ENCODE measurements at places on chromosomes 1 and 21. TPM values are rescaled to one million over a fixed set of nuclear protein-coding genes. Genes with fewer than 3 reads are reported as not detected.

NBPF14 gene
- 31.7 TPM for total RNA-seq

GRCh38 chr21:30563072-30563471 is 2.0 kb upstream of the KRTAP19-7 start:
- no peaks in the 10 kb centered on the region for H3K36me3 ChIP-seq
- H3K27ac ChIP-seq = no peak overlapping the region
- DNase-seq = no peak
- no peaks in the 10 kb centered on the region for H3K27me3 ChIP-seq

DNA sequence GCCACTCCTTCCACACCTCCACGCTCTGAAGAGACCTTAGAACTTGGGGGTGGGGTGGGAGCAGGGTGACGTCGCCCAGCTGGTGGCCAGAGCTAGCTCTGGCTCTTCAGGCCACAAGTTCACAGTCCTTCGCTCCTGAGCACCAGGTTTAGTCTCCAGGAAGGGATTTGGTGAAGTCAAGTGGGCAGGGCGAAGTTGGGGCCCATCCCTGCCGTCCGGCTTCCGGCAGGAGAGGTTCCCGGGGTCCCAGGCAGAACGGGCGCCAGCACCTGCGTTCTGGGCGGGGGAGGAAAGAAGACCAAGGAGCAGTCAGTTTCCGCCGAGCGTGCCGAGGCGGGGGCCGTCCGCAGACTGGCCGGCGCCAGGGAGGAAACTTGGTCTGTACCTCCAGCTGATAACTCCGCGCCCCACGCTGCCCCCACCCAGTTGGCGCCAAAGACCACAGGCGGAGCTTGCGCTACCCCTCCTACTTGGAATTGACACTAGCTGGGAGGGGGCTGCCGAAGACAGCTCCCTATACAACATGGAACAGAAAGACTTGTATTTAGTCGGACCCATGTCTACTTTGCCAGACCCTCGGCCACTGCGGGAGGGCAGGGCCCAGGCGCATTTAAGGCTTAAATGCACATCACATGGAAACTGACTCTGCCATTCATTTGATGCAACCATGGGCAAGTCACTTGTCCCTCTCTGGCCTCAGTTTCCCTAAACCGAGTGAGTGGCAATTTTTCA is 995 bp downstream of the ID3 start:
- H3K4me3 ChIP-seq = peak overlapping the region; percentile 94
- H3K27ac ChIP-seq = peak overlapping the region; percentile 91
- H3K27me3 ChIP-seq = no peaks in the 10 kb centered on the region
- peaks cover 51% of the 10 kb centered on the region for H3K4me1 ChIP-seq
- peaks cover 10% of the 10 kb centered on the region for H3K36me3 ChIP-seq
- DNase-seq = no peak

DNA sequence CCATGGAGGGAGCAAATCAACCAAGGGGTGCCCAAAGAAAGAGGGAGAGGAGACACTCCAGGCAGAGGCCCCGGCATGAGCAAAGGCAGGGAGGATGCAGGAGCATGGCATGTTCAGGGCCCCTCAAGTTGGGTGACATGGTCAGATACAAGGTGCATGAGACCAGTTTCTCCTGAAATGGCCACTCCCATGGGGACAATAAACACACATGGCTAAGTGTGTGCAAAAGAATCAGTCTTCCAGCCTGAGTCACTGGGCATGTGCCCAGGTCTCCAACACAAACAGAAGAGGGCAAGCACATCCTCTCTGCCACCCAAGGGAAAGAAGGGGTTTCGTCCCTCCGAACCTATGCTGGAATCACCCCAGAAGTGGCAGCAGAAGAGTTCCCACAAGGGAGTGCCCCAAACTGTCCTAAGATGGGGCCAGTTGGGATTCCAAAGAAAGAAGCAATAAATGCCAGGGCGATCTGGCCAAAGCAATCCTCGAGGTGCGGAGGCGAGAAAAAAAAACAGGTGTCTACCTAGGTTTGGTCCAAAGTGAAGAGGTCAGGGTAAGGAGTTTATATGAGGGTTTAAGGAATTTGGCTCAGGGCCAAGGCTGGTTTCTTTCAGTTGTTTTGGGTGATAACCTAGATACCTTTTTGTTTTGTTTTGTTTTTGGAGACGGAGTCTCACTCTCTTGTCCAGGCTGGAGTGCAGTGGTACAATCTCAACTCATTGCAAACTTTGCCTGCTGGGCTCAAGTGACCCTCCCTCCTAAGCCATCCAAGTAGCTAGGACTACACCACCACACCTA is 13.2 kb downstream of the CASP9 start:
- no peak overlapping the region for H3K4me3 ChIP-seq
- H3K27ac ChIP-seq = no peak overlapping the region
- no peak for DNase-seq
- peaks cover 24% of the 10 kb centered on the region for H3K36me3 ChIP-seq
- H3K4me1 ChIP-seq = peaks cover 4% of the 10 kb centered on the region

DNA sequence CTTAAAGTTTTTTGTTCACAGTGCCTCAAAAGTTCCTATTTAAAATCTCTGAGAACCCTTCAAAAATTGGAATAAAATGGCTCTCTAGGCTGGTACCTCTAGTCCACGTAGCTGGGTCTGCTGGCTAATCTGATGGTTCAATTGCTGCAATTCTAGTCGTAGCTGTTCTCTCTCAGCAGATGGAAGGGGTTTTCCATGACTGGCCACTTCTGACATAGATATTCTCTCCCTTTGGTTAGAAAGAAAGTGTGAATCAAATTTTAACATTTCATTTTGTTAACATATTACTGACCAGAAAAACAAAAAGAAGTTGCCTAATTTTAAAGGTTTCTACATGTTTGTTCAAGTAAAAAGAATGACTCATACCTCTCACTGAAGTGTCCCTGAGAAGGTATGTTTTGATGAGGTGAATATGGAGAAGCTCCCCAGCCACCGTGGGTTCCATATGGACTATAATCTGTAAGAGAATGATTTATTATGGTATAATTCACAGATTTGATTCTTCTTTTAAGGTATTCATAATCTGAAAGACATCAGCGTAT is 29.3 kb upstream of the SERPINC1 start:
- no peaks in the 10 kb centered on the region for H3K4me1 ChIP-seq
- H3K4me3 ChIP-seq = no peak overlapping the region
- no peaks in the 10 kb centered on the region for H3K27me3 ChIP-seq
- peaks cover 74% of the 10 kb centered on the region for H3K36me3 ChIP-seq

DNA sequence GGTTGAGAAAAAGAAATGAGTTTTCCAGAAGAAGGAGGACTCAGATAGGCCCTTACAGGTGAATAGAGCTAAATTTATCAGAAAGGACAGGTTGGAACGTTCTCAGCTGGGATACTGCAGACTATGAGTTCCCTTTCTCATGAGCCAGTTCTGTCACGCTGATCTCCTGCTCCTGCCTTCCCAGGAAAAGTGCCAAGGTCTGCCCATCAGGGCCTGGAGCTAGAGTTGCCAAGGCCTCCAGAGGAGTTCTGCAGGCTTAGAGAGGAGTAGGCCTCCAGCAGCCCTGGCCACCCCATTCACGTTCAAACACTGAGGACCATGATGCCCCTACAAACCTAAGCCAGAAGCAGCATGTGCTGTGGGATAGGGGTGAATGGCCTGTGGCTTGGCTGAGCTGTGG is 126.8 kb upstream of the TNR start:
- no peak overlapping the region for H3K4me3 ChIP-seq
- no peak overlapping the region for H3K27ac ChIP-seq
- H3K36me3 ChIP-seq = no peaks in the 10 kb centered on the region
- no peak for DNase-seq

- no peak for DNase-seq
- H3K27me3 ChIP-seq = no peaks in the 10 kb centered on the region
- no peaks in the 10 kb centered on the region for H3K4me1 ChIP-seq
- no peaks in the 10 kb centered on the region for H3K36me3 ChIP-seq
- no peak overlapping the region for H3K4me3 ChIP-seq
Observed at GRCh38 chr1:115196296-115196695, 107.0 kb upstream of the TSPAN2 start.

ZMYND12 gene
- total RNA-seq = 1.1 TPM

- no peak for DNase-seq
- H3K27ac ChIP-seq = no peak overlapping the region
- no peaks in the 10 kb centered on the region for H3K36me3 ChIP-seq
- H3K4me3 ChIP-seq = no peak overlapping the region
- H3K4me1 ChIP-seq = no peaks in the 10 kb centered on the region
- H3K27me3 ChIP-seq = no peaks in the 10 kb centered on the region
Observed at GRCh38 chr1:117030271-117030877, 28.8 kb downstream of the CD101 start.

- peaks cover 4% of the 10 kb centered on the region for H3K4me1 ChIP-seq
- no peak overlapping the region for H3K27ac ChIP-seq
- no peak overlapping the region for H3K4me3 ChIP-seq
- H3K36me3 ChIP-seq = no peaks in the 10 kb centered on the region
Observed at GRCh38 chr21:42505090-42505726, 8.4 kb upstream of the SLC37A1 start.

FAM131C gene
- not detected for total RNA-seq

DNASE2B gene
- not detected for total RNA-seq

DEPDC1 gene
- total RNA-seq = 0.13 TPM

GRCh38 chr1:4106731-4107130 is 206.7 kb upstream of the C1orf174 start:
- no peaks in the 10 kb centered on the region for H3K4me1 ChIP-seq
- no peaks in the 10 kb centered on the region for H3K36me3 ChIP-seq
- no peak for DNase-seq
- no peak overlapping the region for H3K27ac ChIP-seq
- H3K27me3 ChIP-seq = no peaks in the 10 kb centered on the region
- H3K4me3 ChIP-seq = no peak overlapping the region

RUNX3 gene
- total RNA-seq = 96.9 TPM

GRCh38 chr1:201535046-201535918 is 3.6 kb upstream of the NAV1 start:
- no peaks in the 10 kb centered on the region for H3K27me3 ChIP-seq
- H3K36me3 ChIP-seq = no peaks in the 10 kb centered on the region
- H3K4me3 ChIP-seq = no peak overlapping the region
- no peak for DNase-seq
- H3K4me1 ChIP-seq = no peaks in the 10 kb centered on the region

GRCh38 chr1:170114906-170115305 is 30.9 kb upstream of the NTMT2 start:
- H3K27ac ChIP-seq = no peak overlapping the region
- DNase-seq = no peak
- H3K36me3 ChIP-seq = no peaks in the 10 kb centered on the region
- no peaks in the 10 kb centered on the region for H3K4me1 ChIP-seq

DNA sequence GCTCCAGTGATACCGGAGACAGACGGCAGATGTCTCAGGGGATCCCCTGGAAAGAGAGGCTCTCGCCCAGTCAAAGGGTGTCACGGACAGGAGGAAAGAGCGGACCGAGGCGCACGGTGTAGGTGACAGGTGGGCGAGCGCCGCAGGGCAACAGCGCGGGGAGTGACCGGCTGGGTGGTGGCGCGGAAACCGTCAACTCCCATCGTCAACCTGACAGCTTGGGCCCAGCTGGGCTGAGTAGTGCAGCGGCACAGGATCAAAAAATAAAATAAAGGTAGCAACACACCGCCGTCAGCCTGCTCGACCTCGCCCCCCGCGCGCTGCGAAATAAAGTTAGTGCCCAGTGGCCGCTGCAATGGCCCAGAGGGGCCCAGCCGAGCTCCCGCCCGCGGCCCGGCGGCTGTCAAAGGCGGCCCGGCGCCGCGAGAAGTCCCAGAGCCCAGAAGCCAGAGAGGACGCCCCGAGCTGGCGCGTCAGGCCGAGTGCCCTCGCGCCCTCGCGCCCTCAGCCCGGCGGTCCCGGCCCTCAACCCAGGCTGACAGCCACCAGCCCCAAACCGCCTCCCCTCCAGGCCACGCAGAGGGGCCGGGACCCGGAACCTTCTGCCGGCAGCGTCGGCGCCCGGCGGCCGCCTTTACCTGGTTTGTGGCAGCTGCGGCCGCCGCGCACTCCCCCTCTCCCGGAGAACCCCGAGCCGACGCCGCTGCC is at the start of gene LYST:
Gene LYST (minus strand): TSS at position 702 of the 708 bp plus-strand sequence. CDS start 36,489 bp downstream, outside the sequence.
- H3K36me3 ChIP-seq = no peaks in the 10 kb centered on the region
- peak within 1 kb of the TSS; percentile 99 for H3K27ac ChIP-seq
- DNase-seq = no peak
- no peaks in the 10 kb centered on the region for H3K27me3 ChIP-seq
- peak within 1 kb of the TSS; percentile 89 for H3K4me3 ChIP-seq
- H3K4me1 ChIP-seq = peaks cover 25% of the 10 kb centered on the region

UMODL1 gene
- total RNA-seq = not detected

- H3K27ac ChIP-seq = no peak overlapping the region
- H3K4me1 ChIP-seq = no peaks in the 10 kb centered on the region
- H3K36me3 ChIP-seq = no peaks in the 10 kb centered on the region
- H3K27me3 ChIP-seq = no peaks in the 10 kb centered on the region
Observed at GRCh38 chr1:15212954-15213291, 34.1 kb upstream of the FHAD1 start.

DNA sequence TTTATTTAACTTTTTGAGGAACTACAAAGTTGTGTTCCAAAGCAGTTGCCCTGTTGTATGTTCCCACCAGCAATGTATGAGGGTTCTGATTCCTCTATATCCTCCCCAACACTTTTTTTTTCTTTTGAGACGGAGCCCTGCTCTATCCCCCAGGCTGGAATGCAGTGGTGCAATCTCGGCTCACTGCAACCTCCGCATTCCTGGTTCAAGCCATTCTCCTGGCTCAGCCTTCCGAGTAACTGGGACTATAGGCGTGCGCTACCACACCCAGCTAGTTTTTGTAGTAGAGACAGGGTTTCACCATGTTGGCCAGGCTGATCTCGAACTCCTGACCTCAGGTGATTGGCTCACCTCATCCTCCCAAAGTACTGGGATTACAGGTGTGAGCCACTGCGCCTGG is 60.4 kb upstream of the ENAH start:
- H3K27me3 ChIP-seq = no peaks in the 10 kb centered on the region
- H3K36me3 ChIP-seq = no peaks in the 10 kb centered on the region
- no peak for DNase-seq
- H3K4me3 ChIP-seq = no peak overlapping the region

- DNase-seq = no peak
- no peaks in the 10 kb centered on the region for H3K27me3 ChIP-seq
- peak overlapping the region; percentile 67 for H3K27ac ChIP-seq
- H3K4me1 ChIP-seq = peaks cover 34% of the 10 kb centered on the region
- peak overlapping the region; percentile 31 for H3K4me3 ChIP-seq
Observed at GRCh38 chr1:25676488-25676887, 59.9 kb downstream of the MAN1C1 start.

SMIM11 gene
- 12.4 TPM for total RNA-seq

DNA sequence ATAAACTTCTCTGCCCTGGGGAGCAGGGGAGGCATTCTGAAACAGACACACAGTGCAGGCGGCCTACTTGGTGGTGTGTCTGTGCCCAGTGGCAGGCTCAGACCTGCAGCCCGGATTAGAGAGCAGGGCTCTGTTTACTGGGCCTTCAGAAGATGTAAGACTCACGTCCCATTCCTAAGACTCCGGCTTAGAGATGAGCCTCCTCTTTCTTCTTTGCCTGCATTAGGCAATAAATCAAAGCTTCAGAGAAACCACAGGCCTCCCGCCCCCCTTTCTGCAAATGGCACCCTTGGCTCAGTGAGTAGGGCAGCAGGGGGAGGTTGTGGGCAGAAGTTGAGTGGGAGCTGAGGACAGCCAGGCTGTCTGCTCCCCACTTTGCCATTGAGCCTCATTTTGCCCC is 35.8 kb downstream of the LGR6 start:
- no peak overlapping the region for H3K27ac ChIP-seq
- H3K27me3 ChIP-seq = no peaks in the 10 kb centered on the region
- no peak for DNase-seq

GRCh38 chr1:183995322-183996039 is 42.0 kb downstream of the COLGALT2 start:
- no peak overlapping the region for H3K4me3 ChIP-seq
- no peak for DNase-seq
- H3K27me3 ChIP-seq = no peaks in the 10 kb centered on the region
- no peak overlapping the region for H3K27ac ChIP-seq
- no peaks in the 10 kb centered on the region for H3K4me1 ChIP-seq

All from naive thymus-derived CD4-positive, alpha-beta T cell (primary cell).